Immature natural killer cell (primary cell): ENCODE measurements at places on chromosomes 2 and 18. TPM values are rescaled to one million over a fixed set of nuclear protein-coding genes. Genes with fewer than 3 reads are reported as not detected.

Gene REEP1
- polyA plus RNA-seq = not detected

Gene TMEFF2
- not detected for polyA plus RNA-seq

Gene ANKRD30B
- not detected for polyA plus RNA-seq

Gene APLF
- 0.74 TPM for polyA plus RNA-seq

Gene IL1RN
- 0.44 TPM for polyA plus RNA-seq

GRCh38 chr2:39069136-39069515 lies 51.7 kb downstream of the SOS1 start:
- peaks cover 62% of the 10 kb centered on the region for H3K4me1 ChIP-seq
- no peak overlapping the region for H3K27ac ChIP-seq
- H3K36me3 ChIP-seq = peaks cover 11% of the 10 kb centered on the region
- H3K4me3 ChIP-seq = no peak overlapping the region
- DNase-seq = no peak

DNA sequence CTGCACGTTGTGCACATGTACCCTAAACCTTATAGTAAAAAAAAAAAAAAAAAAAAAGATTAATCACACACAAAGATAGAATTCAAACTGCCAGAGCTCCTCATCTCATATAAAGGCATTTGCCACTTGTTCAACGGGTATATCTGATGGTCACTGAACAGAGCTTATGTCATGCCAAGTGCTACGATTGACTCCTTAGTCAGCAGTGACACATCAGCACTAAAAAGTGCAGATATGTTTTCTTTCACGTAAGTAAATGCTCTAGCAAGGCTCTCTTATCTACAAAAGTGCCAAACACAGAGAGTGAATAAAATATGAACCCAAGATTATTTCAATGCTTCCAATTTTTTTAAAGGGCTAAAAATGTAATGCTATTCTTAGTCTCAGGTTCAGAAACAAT lies 1.1 kb downstream of the LMAN1 start:
- peak overlapping the region; percentile 90 for H3K27ac ChIP-seq
- DNase-seq = no peak
- peaks cover 33% of the 10 kb centered on the region for H3K4me1 ChIP-seq
- peaks cover 2% of the 10 kb centered on the region for H3K27me3 ChIP-seq
- peak overlapping the region; percentile 91 for H3K4me3 ChIP-seq

GRCh38 chr2:80548469-80548868 lies 243.9 kb upstream of the LRRTM1 start:
- H3K27ac ChIP-seq = no peak overlapping the region
- peaks cover 2% of the 10 kb centered on the region for H3K27me3 ChIP-seq
- no peak for DNase-seq

DNA sequence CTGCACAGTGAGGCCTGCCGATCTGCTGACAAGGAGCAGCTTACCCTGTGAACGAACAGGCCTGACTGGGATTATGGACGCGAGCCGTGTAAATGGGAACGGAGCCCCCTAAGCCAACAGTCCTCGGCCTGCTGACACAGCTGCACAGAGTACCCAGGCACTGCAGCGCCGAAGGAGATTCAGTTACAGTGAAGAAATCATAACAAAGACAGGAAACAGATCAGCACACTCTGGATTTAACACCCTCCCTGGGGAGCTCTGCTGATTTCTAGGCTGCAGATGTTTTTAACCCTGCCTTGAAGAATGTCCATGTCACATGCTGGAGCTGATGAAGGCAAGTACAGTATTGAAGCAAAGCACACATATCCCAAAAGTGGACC lies 43.4 kb downstream of the COLEC12 start:
- H3K4me3 ChIP-seq = no peak overlapping the region
- H3K27me3 ChIP-seq = peaks cover 8% of the 10 kb centered on the region
- no peak for DNase-seq
- H3K4me1 ChIP-seq = no peaks in the 10 kb centered on the region
- no peak overlapping the region for H3K27ac ChIP-seq

GRCh38 chr18:43789234-43790000 lies 512.1 kb upstream of the SYT4 start:
- no peaks in the 10 kb centered on the region for H3K4me1 ChIP-seq
- H3K27me3 ChIP-seq = no peaks in the 10 kb centered on the region
- H3K36me3 ChIP-seq = no peaks in the 10 kb centered on the region

- H3K36me3 ChIP-seq = no peaks in the 10 kb centered on the region
- no peaks in the 10 kb centered on the region for H3K4me1 ChIP-seq
- no peak for DNase-seq
- H3K27me3 ChIP-seq = peaks cover 2% of the 10 kb centered on the region
- no peak overlapping the region for H3K4me3 ChIP-seq
- H3K27ac ChIP-seq = no peak overlapping the region
Measured at GRCh38 chr2:36296798-36297197, 58.8 kb upstream of the CRIM1 start.

GRCh38 chr2:186125625-186126024 lies 360.4 kb upstream of the ZC3H15 start:
- H3K27ac ChIP-seq = no peak overlapping the region
- H3K4me3 ChIP-seq = no peak overlapping the region
- DNase-seq = no peak
- no peaks in the 10 kb centered on the region for H3K27me3 ChIP-seq
- no peaks in the 10 kb centered on the region for H3K4me1 ChIP-seq

DNA sequence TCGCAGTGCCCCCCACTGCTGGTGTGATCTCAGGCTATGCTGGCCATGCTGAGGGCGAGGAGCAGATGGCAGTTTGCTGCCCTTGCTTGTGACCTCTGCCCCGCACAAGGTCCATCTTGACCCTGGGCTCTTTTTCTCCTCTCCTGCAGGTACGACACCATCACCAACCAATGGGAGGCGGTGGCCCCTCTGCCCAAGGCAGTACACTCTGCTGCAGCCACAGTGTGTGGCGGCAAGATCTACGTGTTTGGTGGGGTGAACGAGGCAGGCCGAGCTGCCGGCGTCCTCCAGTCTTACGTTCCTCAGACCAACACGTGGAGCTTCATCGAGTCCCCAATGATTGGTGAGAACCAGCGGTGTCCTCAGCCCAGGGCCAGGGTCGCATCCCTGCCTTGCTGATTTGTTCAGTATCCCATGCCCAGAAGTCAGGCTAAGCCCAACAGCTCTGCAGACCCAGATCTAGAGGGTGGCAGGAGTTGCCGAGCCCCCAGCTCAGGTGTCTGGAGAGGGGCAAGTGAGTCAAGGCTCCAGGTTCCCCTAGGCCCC lies 223.8 kb downstream of the ATAD2B start:
- no peak overlapping the region for H3K27ac ChIP-seq
- no peak overlapping the region for H3K4me3 ChIP-seq
- H3K36me3 ChIP-seq = peaks cover 38% of the 10 kb centered on the region
- H3K27me3 ChIP-seq = peaks cover 10% of the 10 kb centered on the region
- no peak for DNase-seq

DNA sequence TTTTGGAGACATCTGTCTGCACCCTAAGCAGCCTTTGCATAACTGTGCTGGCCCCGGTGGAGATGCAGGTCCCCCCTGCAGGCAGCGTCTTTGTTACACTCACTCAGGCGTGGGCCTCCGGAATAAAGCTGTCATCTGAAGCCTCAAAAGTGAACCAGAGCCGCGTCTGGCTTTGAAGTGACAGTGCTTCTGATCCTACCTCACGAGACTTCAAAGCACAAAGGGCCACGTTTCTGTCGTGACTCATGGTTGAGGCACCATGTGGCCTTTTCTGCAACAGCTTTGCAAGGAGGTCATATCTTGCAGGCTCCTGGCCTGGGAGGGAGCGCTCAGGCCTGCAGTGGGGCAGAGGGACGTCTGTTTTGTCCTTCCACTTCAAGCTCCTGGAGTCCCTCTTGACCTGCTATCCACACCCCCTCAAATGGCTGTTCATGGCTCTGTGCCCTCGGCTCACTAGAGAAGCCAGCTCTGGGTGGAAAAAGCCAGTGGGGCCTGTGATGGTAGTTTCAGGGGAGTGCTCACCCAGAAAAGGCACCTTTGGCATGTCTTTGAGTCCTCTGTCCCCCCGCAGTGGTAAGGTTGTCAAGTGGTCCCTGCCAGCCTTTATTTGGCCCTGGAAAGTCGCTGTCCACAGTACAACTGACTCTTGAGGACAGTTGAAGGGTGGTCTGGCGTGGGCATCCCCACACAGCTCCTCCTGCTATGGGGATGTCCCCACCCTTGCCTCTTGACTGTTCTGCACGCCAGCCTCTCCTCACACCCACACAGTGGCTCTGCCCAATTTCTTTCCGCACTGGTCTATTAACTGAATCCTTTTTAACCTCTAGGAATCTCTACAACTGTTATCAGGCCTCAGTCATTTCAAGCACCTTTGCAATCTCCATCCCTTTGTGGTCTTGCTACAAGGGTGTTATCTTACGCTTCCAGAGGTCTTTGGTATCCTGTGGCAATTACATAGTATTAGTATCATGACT lies 19.3 kb downstream of the GPR55 start:
- H3K4me3 ChIP-seq = no peak overlapping the region
- no peaks in the 10 kb centered on the region for H3K4me1 ChIP-seq
- no peaks in the 10 kb centered on the region for H3K36me3 ChIP-seq
- no peak for DNase-seq
- peaks cover 14% of the 10 kb centered on the region for H3K27me3 ChIP-seq
- H3K27ac ChIP-seq = no peak overlapping the region

DNA sequence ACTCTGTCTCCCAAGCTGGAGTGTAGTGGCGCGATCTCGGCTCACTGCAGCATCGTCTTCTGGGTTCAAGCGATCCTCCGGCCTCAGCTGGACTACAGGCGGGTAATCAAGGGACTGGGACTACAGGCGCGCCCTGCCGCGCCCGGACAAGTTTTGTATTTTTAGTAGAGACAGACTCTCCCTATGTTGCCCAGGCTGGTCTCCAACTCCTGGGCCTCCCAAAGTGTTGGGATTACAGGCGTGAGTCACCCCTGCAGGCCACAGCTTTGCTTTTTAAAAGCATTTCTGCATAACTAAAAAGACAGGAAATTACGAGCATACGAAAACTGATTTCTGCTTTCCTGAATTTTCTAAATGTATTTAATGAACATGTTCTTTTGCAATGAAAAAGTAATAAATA lies 916 bp upstream of the OSBPL1A start:
- no peak overlapping the region for H3K27ac ChIP-seq
- DNase-seq = no peak
- H3K27me3 ChIP-seq = peaks cover 38% of the 10 kb centered on the region
- no peaks in the 10 kb centered on the region for H3K36me3 ChIP-seq
- peak overlapping the region; percentile 79 for H3K4me3 ChIP-seq

DNA sequence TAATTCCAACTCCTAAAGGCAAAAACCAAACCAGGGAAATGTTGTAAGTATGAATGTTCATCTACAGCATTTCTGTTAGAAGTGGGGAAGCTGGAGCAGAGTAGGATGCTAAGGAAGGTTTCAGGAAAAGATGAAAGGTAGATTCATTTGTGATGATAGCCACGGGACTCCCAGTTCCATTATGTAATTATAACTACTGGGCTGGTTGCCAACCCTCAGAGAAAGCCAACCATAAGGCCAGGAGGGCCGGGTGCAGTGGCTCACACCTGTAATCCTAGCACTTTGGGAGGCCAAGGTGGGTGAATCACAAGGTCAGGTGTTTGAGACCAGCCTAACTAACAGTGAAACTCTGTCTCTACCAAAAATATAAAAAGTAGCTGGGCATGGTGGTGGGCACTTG lies 288.9 kb upstream of the ETAA1 start:
- H3K27ac ChIP-seq = no peak overlapping the region
- H3K4me1 ChIP-seq = no peaks in the 10 kb centered on the region
- H3K27me3 ChIP-seq = no peaks in the 10 kb centered on the region
- H3K36me3 ChIP-seq = no peaks in the 10 kb centered on the region

DNA sequence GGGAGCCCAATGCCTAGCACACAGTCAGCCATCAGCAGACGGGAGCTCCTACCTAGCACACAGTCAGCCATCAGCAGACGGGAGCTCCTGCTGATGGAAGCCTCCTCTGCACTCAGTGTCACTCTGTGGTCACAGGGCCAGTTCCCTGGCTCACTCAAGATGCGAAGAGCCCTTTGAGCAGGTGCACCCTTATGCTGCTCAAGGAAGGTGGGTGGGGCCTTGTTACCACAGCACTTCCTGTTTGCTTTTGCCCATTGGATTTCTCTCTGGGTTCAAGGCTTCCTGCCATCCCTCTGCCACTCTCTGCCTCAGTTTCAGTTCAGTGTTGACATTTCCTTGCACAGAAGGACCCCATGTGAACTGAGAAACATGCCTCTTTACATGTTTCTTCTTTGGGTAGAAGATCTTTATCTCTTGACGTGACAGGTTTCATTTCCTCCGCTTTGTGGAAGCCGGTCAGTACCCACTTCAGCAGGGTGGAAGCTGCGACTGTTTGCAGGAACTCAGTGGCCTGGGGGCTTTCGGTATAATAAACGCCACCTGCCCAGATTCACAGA lies 11.6 kb downstream of the TRIB2 start:
- H3K27ac ChIP-seq = peak overlapping the region; percentile 95
- peaks cover 12% of the 10 kb centered on the region for H3K36me3 ChIP-seq
- no peaks in the 10 kb centered on the region for H3K27me3 ChIP-seq
- H3K4me3 ChIP-seq = peak overlapping the region; percentile 80
- DNase-seq = peak; percentile 67
- H3K4me1 ChIP-seq = peaks cover 95% of the 10 kb centered on the region

DNA sequence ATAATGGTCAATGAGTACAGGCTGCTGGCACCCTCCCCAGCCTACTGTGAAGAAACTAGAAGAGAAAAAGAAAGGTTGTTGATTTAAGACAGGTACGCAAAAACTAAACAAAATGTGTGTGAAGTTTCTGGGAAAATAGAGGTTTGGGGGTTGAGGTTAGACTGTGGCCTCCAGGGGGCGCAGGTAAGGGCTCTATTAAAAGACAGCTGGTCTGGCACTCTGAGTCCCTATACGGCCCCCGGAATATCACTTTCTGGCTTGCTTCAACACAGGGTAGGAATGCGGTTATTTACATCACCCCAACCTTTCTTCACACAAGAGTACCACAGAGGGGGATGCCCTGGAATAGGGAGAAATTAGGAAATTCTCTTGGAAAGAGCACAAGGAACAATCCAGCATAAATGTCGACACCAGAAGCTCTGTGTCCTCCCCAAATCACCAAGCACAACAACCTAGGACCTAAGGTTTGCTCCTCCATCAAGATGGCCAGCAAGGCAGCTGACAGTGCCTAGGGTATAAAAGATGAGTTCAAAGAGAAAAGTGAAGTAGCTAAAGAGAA lies 480.8 kb upstream of the KLHL29 start:
- H3K27ac ChIP-seq = no peak overlapping the region
- H3K4me3 ChIP-seq = no peak overlapping the region
- H3K36me3 ChIP-seq = no peaks in the 10 kb centered on the region
- H3K4me1 ChIP-seq = no peaks in the 10 kb centered on the region
- no peak for DNase-seq
- no peaks in the 10 kb centered on the region for H3K27me3 ChIP-seq

DNA sequence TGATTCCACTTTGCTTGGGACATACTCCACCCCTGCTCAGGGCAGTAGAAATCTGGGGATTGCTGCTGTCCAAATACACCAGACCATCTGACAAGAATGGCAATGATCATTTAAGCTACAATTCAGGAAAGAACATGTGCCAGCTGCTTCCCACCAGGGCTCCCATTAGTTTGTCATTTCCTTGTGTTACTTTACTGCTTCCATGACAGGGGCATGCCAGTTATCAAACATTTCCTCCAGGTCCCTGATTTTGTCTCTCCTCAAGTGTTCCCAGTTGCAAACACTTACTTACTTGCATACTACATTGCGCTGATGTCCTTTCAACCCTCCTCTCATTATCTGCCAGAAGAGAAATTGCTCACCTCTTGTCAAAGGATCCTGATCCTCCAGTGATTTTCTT lies 474.5 kb upstream of the DCC start:
- H3K36me3 ChIP-seq = no peaks in the 10 kb centered on the region
- no peaks in the 10 kb centered on the region for H3K4me1 ChIP-seq
- no peak overlapping the region for H3K4me3 ChIP-seq
- no peaks in the 10 kb centered on the region for H3K27me3 ChIP-seq
- no peak overlapping the region for H3K27ac ChIP-seq
